ENCODE measurements at places on chromosomes 6 and 20.
A peak's percentile ranks its signal among the peaks of the same experiment; 100 is the strongest.

DNA sequence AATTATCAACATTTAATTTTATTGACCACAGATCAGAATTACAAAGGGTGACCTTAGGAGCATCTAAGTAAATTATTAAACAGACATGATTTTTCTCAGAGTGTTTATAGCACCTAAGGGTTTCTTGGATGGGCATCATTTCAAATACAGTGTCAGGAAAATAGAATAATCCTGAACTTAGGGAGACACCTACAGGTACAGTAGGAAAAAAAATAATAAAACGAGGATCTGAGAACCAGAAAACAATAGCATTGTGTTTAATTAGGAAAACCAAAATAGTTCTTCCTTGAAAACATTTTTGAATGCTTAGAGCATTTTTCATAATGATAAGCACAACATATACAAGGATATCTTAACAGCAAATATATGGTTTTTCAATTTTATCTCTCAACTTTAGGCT, 39.2 kb downstream of the MMUT start:
- no peak for DNase-seq

DNA sequence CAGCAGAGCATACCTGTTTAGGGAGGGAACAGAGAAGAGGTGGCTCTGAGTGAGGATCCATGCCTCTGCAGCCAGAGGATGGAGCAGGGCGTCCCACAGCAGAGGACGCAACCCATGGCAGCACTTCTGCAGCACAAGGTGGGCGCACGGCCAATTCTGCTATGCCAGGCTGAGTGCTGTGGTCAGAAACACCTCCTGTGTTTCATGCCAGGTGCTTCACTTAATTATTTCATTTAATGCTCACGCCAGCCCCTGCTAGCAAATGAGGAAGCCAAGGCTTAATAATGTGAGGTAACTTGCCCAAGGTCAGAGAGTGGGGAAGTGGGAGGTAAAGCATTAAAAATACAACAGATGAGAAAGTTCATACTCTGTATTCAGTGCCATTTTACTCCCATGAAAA, 68.5 kb upstream of the PTGIS start:
- no peak for DNase-seq

- peak; percentile 59 for DNase-seq
Measured at GRCh38 chr6:154154389-154154967, 115.4 kb downstream of the OPRM1 start.

- no peak for DNase-seq
Measured at GRCh38 chr6:130814506-130814905, 12.7 kb upstream of the SMLR1 start.

- no peak for DNase-seq
Measured at GRCh38 chr20:57781901-57782300, 72.1 kb upstream of the PMEPA1 start.

GRCh38 chr6:6248651-6249050, 71.8 kb downstream of the F13A1 start:
- DNase-seq = no peak

DNA sequence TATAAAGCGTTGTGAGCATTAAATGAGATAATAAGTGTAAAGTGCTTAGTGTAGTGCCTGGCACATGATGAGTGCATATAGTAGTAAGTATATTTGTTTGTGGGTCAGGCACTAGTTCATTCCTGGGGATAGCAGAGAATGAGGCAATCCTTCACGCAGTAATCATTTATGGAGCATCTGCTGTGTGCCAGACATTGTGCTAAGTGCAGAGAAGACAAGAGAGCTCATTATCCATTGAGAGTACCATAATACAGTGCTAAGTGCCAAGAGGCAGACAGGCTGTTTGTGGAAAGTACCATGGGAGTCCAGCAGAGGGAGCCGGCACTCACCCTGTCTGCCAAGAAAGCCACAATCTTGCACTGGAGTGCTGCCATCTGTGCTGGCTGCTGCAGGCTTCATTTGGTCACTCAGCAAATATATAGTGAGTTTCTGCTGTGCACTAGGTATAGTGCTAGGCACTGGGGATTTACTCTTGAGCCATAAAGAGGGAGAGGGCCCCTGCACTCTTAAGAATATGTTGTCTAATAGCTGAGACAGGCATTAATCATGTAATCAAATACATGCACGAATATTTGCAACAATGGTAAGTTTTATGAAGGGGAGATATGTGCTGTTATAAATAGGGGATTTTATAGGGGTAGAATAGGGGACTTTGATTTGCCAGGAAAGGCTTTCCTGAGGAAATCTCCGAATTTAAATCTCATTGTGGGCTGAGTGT, 12.9 kb upstream of the MROH8 start:
- DNase-seq = peak; percentile 73

GRCh38 chr20:61724376-61724775, 341.3 kb downstream of the TAF4 start:
- DNase-seq = no peak

DNA sequence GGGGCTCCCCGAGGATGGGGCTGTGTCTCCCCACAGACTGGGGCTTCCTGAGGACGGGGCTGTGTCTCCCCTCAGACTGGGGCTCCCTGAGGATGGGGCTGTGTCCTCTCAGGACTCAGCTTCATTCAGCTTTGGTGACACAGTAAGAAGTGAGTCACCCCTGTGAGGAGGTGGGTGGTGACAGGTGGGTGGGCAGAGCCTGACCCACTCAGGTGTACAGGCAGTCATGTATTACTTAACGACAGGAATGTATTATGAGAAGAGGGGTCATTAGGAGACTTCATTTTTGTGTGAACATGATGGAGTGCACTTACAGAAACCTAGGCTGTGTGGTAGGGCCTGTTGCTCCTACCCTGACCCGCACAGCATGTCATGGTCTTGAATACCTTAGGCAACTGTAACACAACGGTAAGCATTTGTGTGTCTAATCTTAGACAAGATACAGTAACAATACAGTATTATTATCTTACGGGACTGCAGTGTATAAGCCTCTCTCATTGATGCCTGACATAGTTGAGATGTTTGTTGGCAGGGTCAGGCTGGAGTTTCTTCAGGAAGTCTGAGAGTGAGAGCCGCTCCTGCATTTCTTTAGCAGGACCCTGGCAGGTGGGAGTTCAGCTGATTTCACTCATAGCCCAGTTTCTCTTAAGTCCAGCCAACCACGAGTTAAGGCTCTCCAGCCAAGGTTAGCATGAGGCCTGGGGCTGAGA, 10.9 kb upstream of the PGC start:
- no peak for DNase-seq

GRCh38 chr6:34241351-34242215, 4.9 kb downstream of the HMGA1 start:
- no peak for DNase-seq

- no peak for DNase-seq
Measured at GRCh38 chr6:165799391-165800153, 136.5 kb upstream of the PDE10A start.

DNA sequence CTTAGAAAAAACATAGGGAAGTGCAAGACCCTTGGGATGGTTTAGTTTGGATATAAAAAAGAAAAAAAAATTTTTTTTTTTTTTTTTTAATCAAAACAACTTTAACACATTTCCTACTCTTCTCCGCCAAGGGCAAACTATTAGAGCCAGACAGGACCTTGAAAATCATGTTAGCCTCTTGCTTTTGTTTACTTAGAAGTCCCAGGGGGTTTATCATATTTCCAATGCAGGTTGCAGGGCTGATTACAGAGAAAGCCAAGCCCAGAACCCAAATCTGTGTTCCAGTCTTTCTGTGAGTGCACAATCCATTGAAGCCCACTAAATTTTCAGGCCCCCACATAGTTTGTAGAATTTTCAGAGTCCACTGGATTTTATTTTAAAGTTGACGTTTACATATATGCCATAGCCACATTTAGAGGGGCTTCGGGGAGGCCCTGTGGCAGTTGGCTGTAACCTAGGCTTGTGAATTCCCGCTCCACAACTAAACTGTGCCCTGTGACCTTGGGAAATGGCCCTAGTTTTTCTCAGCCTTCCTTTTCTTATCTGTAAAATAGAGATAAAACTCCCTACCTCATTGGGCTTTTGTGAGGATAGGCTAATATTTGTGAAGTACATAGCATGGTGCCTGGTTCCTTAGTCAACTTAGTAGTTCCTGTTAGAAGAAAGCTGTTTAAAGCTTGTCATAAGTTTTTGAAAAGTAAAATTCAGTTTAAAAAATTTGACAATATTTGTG, 55.7 kb downstream of the NCOA7 start:
- no peak for DNase-seq

- no peak for DNase-seq
Measured at GRCh38 chr20:37932919-37933318, 30.0 kb downstream of the VSTM2L start.

DNA sequence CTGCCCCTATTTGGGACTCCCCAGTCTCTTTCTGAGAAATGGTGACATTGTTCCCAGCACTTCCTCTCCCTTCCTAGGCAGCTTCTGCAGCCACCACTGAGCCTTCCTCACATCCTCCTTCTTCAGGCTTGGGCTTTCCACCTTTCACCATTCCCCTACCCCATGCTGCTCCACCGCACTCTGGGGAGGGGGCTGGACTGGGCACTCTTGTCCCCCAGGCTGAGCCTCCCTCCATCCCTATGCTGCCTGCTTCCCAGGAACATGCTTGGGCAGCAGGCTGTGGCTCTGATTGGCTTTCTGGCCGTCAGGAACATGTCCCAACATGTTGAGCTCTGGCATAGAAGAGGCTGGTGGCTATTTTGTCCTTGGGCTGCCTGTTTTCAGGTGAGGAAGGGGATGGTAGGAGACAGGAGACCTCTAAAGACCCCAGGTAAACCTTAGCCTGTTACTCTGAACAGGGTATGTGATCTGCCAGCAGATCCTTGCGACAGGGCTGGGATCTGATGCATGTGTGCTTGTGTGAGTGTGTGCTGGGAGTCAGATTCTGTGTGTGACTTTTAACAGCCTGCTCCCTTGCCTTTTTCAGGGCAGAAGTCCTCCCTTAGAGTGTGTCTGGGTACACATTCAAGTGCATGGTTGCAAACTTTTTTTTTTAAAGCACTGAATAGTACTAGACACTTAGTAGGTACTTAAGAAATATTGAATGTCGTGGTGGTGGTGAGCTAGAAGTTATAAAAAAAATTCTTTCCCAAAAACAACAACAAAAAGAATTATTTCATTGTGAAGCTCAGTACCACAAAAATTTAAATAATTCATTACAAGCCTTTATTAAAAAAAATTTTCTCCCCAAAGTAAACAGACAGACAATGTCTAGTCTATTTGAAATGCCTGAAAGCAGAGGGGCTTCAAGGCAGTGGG, 2.1 kb upstream of the CDKN1A start:
- no peak for DNase-seq

DNA sequence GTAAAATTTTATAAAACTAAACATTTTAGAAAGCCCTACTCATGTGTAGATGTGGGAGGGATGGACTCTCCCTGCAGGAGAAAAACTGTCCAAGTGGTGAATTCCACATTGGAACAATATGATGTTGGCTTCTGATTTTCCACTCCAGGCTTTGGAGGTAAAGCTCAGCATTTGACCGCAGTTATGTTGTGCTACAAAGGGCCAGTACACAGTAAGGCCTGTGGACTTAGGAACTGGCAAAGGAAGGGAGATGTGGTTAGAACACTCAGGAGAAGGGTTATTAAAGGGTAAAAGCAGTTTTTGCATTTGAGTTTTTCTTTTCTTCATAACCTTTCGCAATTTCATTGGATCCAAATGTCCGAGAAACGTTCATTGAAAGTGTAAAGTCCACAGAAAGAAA, 150.3 kb upstream of the SASH1 start:
- no peak for DNase-seq

DNA sequence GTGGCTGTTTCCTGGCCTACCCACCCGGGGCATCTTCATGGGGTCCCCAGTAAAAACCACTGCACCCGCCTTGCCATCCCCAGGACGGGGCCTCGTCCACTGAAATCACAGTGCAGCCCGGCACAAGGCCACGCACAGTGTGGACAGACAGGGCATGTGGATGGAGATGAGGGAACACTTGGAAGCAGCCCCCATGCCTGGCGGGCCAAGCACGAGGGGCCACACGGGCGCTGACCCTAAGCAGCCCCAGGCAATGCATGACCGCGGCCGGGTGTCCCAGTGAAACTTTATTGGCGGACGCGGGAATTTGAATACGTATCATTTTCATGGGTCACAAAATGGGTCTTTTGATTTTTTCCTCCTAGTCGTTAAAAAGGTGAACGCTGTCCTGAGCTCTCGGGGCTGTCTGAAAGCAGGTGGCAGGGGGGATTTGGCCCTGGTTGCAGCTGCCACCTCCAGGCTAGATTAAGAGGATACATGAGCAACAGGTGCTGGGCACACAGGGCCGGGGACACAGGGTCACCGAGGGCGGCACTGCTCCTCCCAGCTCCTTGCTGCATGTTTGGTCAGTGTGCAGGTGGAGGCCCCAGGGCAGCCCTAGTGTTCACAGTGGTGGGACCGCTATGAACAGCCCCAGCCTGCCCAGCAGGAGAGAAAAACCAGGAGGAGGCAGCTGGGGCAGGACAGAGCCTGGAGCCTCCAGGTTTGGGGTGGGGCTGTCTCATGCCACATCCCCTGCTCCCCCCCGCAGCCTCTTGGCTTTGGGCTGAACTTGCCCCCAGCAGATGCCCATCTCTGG, 74.9 kb upstream of the SLCO4A1 start:
- DNase-seq = no peak

- no peak for DNase-seq
Measured at GRCh38 chr6:53349209-53349693, 501 bp upstream of the ELOVL5 start.

DNA sequence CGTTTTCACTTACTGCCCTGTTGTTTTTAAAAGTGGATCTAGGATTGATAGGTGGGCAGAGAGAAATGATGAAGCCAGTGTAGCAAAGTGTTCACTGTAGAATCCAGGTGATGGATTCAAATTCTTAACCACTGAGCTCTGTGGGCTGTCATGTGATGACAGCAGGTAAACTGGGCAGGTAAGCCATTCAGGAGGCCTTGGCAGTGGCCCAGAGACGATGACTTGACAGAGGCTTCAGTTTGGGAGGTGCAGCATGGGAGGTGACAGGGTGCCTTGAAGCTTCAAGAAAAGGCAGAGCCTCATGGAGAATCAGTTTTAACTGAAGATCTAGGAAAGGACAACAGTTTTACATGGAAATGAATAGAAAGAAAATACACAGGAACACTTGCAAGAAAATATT, 2.0 kb downstream of the NAA20 start:
- no peak for DNase-seq

DNA sequence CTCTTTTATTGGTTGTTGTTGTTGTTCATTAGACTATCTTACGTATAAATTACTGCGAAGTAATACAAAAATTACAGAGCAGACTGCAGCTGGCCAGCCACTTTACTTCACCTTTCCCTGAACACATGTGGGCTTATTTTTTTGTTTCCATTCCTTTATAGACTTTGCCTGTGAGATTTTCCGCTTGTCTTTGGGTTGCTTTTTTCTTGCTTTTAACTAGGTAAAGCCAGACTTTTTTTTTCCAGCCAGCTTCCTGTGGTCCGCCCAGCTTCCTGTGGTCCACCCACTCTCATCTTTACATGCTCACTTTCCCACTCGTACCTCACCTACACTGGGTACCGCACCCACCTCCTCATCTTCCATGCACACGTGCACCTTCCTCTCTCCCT, 79.0 kb downstream of the IPCEF1 start:
- no peak for DNase-seq
